Common myeloid progenitor, CD34-positive (primary cell): ENCODE measurements at places on chromosomes 7 and 10.

DNA sequence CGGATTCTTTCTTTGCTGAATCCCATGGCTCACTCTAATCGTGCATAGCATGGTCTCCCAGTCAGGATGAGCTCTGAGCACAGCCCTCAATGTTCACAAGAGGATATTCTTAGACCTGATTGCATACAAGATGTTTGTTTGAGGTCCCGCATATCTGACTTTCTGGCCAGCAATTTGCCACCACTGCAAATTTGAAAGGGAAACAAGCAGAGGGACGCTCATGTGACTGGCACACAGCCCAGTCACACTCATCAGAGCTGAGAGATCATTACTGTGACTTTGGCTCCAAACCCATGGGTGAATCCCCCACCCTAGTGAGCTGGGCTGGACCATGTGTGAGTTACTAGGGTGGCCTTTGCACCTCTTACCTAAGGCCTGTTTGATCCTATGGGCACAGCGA is 9.9 kb downstream of the TAS2R41 start:
- no peak for DNase-seq

- no peak for DNase-seq
These were observed 68.2 kb downstream of the CHST15 start for GRCh38 chr10:124025152-124025551.

GRCh38 chr10:14656052-14656730 is 118.5 kb downstream of the FAM107B start:
- DNase-seq: no peak

GRCh38 chr7:149334219-149334618 is 72.2 kb downstream of the ZNF783 start:
- DNase-seq: no peak

- peak; percentile 10 for DNase-seq
These were observed 5.1 kb downstream of the SYNPO2L start for GRCh38 chr10:73650537-73651331.

GRCh38 chr10:72370201-72370722 is 15.5 kb upstream of the DNAJB12 start:
- DNase-seq: no peak

DNA sequence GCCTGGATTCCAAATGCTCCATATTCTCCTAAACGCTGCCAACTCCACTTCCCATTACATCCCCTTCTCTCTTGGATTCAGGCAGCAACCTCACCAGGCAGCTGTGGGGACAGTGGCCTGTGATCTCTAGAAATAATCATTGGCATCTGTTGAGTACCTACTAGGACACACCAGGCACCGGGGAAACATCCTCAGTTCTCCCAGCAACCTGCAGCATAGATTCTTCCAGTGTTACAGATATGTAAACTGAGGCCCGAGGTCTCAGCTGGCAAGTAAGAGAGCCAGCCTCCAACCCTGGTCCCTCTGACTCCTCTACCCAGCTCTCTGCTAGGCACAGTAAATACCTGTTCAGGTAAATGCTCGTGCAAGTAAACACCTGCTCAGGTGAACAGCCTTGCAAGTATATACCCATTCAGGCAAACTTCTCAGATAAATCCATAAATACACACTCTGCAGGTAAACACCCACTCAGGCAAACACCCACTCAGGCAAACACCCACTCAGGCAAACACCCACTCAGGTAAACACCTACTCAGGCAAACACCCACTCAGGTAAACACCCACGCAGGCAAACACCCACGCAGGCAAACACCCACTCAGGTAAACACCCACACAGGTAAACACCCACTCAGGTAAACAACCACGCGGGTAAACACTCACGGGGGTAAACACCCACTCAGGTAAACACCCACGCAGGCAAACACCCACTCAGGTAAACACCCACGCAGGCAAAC is 18.7 kb downstream of the ASB13 start:
- DNase-seq: no peak

DNA sequence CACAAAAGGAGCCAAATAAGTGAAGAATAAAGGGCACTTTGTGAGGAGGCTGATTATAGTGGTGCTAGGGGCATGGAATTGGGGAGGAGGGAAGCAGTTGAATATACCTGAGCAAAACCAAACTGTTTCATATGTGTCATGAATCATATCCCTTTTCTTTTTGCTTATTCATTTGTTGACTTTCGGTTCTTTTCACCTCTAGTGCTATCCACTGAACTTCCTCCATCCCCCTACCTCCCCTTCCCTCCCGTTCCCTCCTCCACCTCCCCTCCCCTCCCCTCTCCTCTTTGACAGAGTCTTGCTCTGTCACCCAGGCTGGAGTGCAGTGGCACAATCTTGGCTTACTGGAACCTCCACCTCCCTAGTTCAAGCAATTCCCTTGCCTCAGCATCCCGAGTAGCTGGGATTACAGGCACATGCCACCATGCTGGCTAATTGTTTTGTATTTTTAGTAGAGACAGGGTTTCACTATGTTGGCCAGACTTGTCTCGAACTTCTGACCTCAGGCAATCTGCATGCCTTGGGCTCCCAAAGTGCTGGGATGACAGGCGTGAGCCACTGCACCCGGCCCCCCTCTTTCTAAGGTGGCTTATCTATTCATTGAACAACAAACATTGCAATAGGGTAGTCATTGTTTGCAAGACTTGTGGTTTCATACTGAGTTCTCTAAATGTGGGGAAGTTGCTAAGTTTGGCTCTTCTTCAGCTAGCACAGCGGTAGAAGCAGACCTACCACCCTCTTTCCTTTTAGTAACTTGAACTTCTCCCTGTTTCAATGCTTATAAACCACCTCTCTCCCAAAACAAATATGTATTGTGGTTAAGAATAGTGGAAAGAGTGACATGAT is 150.4 kb upstream of the PRPS1L1 start:
- DNase-seq: peak; percentile 51

DNA sequence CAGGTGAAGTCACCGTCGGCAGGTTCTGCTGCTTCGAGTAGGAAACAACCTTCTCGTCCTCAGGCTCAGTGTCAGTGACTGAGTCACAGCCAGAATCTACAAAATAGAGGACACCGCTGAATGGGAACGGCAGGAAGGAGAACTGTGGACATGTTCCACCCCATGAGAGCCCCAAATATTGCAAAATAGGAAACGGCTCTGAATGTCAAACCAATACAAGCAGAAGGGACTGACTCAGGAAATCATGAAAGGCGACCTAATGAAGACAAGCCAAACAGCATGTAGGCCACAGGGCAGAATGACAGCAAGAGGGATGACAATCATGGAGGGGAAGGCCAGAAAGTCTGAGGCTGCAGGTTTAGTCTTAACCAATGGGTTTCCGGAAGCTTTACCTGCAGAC is 63.5 kb downstream of the PIK3AP1 start:
- peak; percentile 36 for DNase-seq

- peak; percentile 82 for DNase-seq
These were observed at the start of gene NET1 for GRCh38 chr10:5412277-5412941. NET1 (plus strand) TSS chr10:5412557; CDS start chr10:5412693, 136 bp downstream.

DNA sequence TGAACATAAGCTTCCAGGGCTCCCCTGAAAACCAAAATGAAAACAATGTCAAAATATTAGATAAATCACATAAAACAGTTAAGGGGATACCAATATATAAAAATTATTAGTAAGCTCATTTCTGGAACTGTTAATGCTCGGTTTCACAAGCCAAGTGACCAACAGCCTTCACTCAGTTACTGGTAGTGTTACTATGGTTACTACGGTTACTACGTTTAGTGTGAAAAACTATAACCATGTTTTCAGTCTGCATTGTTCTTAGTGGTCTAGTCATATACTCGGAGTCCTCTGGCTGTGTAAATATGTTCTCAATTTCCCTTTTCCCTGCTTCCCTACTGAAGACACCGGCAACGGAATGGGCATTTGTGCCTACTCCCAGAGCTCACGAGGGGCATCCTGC is 34.8 kb downstream of the HBP1 start:
- DNase-seq: no peak

DNA sequence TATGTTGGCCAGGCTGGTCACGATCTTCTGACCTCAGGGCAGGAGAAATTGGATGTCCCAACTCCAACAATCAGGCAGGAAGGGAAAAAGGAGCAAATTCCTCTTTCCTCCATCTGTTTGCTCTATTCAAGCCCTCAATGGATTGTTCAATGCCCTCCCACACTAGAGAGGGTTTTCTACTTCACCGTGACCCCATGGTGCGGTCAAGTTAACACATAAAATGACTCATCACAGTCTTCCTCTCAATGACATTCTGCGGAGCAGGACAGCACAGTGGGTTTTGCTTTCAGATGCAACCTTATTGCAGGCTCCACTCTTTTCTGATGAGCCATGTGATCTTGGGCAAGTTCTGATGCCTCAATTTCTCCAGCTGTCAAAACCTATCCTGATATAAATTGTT is 364.9 kb downstream of the ANKRD30A start:
- DNase-seq: no peak

DNA sequence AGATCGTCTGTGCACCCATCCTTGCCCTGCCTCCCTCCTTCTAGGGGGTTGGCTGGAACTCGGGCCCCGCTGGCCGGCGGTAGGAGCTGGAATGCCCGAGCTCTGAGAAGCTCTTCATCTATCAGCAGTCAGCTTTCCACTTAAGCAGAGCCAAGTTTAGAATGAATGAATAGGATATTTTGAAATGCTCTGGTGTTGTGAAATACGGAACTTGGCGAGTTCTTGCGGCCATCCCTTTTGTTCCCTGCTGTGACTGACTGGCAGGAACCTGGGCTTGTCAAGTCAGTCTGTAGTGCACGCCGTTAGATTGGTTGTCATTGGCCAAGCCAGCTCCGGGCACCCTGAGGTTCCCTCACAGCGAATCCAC is 33.3 kb downstream of the FOXK1 start:
- no peak for DNase-seq

DNA sequence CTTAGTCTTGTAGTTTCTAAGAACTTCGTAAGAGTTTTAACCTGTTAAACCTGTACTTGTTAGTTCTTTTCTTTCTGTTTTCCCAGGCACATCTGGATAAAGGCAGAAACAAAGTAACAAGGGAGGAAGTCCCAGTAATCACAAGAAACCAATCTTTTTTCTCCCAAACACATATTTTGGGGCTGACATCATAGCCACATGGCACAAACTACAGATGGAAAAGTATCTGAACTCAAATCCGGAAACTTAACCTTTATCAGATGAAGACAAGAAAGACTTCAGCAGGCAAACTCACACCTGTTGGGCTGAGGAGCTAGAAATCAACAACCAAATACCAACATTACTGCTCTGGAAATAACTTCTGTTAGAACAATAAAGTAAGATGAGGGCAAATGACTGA is 67.1 kb downstream of the CUBN start:
- DNase-seq: no peak

- DNase-seq: no peak
These were observed 416.5 kb downstream of the MAGI2 start for GRCh38 chr7:79037001-79037400.

- DNase-seq: peak; percentile 69
These were observed 73.2 kb upstream of the ST8SIA6 start for GRCh38 chr10:17527514-17528146.

DNA sequence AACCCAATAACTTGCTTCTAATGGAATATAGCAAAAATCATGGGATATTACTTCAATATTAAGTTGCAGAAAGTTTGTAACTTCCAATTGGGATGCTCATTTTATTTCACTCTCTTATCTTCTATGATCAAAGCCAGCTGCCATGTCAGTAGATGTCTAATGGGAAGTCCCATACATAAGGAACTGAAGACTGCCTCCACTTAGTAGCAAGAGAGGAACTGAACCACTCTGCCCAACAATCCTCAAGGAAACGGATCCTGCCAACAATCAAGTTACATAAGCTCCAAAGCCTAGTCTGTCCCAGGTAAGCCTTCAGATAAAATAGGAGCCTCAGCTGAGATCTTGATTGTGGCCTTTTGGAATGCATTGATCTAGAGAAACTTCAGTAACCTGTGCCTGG is 431.5 kb upstream of the PCDH15 start:
- no peak for DNase-seq

GRCh38 chr10:128710798-128711183 is 584.6 kb upstream of the MKI67 start:
- no peak for DNase-seq

DNA sequence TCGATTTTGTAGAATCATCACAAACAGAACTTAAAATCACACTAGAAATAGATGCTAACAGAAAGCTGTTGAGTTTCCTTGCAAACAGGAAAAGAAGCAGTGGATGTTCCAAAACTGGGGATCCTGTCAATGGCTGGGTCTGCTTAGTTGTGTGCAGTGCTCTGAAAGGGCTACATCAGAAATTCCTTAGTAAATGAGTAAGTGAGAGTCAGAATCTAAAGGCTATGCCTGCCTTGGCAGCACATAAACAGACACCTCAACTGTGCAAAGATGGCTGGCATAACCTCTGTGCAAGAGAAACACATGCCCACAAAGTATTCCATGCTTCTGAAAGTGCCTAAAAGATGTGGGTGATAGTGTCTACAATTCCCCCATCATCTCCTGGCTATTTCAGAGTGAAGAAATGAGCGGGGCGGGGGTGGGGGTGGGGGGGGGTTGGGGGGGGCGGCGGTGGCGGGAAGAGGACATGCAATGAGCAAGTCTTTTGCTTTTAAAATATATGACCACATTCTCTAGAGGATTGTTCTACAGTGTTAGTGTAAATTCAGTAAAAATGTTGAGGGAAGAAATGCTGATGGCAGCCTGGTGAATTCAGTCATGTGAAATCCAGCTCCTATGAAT is 138.1 kb upstream of the LAMB4 start:
- DNase-seq: no peak

GRCh38 chr10:84310470-84310869 is 17.9 kb upstream of the CCSER2 start:
- DNase-seq: peak; percentile 64

GRCh38 chr7:135759532-135759931 is 10.9 kb upstream of the FAM180A start:
- no peak for DNase-seq

DNA sequence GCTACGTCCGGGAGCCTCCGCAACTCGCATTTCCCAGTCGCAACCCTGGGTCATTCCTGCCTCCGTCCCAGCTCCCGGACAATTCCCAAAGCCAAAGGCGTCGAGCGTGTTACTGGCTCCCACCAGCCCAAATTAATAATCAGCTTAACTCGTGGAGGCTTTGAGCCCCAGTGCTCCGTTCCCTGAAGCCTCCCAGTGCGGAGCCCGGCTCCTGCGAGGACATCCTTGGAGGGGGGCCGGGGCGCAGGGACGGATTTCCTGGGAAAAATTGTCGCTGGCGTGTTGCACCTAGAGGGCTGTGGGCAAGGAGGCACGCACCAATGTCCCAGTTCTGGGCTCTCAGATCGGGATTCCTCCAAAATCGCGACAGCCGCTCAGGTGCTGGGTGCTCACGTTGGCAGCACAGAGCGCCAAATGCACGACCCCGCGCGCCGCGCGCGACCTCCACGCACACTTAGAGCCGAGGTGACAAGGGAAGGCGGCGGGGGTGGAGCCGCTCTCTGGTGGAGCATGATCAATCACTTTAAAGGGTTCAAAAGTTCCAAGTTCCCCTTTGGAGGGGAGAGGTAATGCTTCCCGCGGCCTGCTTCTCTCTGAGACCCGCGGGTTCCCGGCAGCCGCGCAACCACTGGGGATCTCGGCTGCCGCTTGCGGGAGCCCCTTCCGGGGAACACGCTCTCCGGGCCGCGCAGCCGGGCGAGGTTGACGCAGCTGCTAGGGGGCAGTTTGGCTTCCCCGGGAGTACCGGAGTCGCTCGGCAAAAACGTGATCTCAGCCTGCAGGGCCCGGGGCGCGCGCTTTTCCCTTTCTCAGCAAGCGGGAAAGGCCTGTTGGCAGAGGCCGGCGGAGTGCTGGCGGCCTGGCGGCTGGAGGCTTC is 25.5 kb downstream of the SKIDA1 start:
- DNase-seq: peak; percentile 77
